ENCODE measurements at places on chromosomes 13 and 19.

DNA sequence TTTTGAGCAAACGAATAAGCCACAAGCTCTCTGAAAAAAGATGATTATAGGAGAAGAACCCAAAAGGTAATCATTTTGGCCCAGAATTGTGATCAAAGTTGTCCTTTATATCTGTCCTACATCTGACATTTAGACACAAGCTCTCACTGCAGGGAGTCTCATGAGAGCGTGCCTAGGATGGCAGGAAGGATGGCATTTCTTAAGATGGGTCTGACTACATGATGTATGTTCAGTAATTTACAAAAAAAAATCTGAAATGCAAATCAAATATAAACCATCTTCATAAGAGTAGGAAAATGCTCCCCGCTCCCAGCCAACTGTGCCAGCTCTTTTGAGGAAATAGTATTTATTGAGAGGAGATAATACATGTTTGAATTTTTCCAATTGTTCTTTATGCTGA, 81.0 kb upstream of the MBNL2 start:
- DNase-seq: no peak

- no peak for DNase-seq
Measured at GRCh38 chr19:33193865-33194362, at the start of gene LRP3. TSS of gene LRP3 (plus strand) at chr19:33194330. CDS start at chr19:33194786, 456 bp downstream.

DNA sequence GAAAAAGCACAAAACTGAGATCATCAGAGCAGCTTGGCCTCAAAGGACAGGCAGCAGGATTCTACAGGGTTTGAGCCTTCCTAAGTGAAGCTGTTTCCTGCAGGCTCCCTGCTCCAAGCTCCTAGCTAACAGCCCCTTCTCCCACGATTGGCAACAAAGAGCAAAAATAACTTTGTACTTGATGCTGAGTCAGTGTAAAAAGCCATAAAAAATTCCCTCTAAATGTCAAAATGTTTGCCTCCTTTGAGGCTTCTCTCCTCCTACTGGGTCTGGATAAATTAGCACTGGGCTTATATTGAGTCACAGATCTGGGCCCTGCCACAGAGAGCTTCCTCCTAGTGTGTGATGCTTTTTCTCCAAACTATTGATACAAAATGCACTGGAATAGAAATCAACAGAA, 153.3 kb downstream of the TNFRSF19 start:
- DNase-seq: no peak

GRCh38 chr13:92510416-92510815, 716.2 kb upstream of the GPC6 start:
- DNase-seq: no peak

DNA sequence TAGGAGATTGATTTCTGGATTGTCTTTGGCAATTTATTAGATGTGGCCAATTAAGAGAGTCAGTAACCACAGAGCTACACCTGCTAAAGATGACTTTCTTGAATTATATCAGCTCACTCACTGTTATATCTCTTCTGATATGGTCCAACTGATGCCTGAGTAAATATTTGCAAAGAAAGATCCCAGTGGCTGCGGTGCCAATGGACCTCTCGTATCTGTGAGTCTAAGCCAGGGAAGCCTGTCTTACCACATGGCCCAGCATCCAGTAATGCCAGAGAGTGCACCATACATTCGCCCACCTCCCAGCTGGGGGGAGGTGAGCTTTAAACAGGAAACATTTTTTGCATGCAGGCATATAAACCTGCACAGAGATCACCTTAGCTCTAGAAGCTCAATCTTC, 82.7 kb upstream of the SLC15A1 start:
- DNase-seq: no peak

DNA sequence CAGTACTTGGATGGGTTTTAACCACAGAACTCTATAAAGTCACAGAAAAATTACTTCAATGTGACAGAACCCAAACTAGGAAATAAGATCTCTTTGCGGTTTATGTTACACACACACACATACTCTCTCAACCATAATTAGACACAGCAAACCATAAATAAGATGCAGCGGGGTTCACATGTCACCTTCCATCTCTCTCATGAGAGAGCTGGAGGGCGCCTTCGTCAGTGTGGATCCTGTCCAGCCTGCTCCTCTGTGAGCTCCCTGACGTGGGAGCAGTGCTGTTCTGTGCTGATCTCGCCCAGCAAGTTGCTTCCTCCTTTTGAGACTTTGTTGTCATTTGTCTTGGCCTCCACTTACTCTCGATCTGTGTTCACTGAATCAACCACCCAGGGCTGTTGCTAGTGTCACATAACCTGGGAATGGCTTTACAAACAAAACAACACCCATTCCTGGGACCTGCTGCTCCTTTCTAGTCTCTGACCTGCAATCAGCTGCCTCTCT, 204.9 kb upstream of the KL start:
- DNase-seq: no peak

- no peak for DNase-seq
Measured at GRCh38 chr19:28943651-28944050, 269.3 kb downstream of the UQCRFS1 start.

- no peak for DNase-seq
Measured at GRCh38 chr13:97809576-97809975, 143.9 kb upstream of the IPO5 start.

DNA sequence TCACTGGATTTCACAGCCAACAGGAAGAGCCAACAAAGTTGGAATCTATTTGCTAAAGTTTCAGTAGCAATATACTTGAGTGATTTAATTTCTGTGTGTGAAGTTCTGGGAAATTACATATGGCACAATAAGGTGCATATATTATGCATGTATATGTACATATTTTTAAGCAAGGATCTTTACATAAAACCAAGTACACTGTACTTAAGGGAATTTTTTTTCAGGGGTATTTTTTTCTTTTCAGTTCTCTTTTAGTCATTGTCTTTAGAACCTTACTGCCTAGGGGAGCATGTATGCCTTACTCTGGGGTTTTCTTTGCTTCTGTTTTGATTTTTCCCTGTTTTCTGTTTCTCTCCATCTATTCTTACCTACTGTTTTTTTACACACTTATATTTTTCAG, 7.4 kb downstream of the RAP2A start:
- DNase-seq: no peak

DNA sequence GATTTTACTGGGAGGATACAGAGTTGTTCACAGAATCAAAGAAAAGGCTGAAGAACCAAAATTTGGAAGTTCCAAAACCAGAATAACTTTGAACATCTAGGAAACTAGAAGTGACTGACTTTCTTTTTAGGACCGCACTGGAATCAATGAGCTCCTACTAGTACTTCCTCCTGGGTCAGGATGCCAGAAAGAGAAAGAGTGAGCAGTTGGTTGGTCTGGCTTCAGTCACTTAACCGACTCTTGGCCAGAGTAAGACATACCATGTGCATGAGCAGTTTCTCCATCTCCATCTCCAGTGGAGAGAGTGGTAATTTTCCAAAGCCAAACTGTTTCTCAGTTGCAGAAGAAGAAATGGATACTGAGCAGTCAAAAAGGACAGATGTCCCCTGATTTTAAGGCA, 27.1 kb upstream of the MTUS2 start:
- no peak for DNase-seq

DNA sequence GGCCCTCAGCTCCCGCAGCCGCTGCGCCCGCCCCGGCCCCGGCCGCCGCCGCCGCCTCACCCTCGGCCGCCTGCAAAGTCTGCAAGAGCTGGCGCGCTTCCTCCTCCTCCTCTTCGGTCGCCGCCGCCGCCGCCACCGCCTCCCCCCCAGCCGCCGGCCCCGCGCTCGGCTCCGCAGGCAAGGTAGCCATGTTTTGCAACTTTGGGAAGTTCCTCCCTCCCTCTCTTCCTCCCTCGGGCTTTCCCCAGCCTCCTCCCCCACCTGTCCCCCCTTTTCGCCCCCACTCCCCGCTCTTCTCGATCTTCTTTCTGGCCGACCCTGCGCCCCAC, 433 bp downstream of the SIX5 start:
- no peak for DNase-seq

DNA sequence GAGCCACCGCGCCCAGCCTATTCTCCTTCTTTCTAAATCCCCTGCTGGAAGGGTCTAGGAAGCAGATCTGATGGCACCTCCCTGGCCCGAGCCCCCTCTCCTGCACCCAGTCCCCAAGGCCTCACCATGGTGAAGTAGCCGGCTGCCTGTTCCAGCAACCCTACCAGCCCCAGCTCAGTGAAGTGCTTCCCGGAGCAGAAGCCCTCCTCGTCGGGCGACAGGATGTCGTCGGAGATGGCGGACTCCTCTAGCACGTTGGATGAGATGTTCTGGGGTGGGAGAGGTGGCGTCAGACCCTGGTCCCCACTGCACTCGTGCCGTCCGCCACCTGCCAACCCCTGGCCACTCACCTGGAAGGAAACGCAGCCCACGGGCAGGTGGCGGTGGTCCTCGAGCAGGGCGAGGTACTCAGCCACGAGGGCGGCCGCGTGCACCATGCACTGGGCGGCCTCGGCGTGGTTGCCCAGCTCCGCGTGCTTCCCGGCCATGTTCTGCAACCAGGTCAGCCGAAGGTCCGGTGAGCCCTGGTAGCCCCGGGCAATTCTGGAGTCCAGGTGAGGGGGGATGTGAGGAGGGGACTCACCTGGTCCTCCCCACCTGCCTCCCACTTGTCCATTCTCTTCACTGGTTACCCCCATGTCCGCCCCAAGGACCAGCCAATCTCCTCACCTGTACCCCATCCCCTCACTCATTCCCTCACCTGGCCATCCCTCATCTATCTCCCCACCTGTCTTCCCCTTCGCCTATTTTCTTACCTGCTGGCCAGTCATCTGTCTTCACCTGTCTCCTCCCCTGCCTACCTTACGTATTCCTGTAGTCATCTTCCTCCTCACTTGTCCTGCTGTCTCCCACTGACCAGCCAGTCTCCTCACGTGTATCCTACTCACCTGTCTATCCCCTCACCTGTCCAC, 11.5 kb upstream of the KANK2 start:
- DNase-seq: no peak

DNA sequence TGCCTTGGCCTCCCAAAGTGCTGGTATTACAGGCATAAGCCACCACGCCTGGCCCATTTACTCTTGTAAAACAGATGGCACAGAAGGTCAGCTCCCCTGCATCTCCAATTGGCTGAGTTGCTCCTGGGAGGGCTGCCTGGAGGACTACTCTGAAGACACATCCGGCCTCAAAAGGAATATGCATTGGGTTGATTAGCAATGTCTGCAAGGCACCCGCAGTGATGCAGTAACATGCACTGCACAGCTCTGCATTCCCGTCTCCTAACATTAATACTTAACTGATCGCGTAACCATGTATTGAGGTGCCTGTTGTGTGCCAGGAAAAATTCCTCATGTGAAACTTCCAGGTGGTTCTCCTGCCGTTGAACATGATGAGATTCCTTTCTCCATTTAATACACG, 5.0 kb downstream of the ELAVL3 start:
- DNase-seq: no peak

GRCh38 chr13:99376924-99377323, 69.7 kb upstream of the GPR183 start:
- no peak for DNase-seq

DNA sequence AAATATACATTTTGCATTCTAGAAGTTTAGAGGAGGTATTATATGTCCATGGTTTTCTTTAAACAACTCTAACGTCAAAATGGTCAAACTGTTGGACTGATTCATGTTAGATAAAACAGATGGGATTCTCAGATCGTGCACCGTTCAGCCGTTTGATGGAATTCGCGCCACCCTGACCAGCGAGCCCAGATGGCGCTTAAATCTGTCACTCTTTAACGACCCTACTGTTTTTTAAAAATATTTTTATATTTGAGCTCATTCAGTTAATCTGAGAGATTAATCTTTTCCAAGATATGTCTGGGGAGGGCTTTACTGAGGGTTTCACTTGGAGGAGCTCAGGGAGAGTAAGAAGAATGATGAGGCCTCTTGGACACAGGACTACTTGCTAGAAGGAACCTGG, 164.4 kb downstream of the TM9SF2 start:
- no peak for DNase-seq

DNA sequence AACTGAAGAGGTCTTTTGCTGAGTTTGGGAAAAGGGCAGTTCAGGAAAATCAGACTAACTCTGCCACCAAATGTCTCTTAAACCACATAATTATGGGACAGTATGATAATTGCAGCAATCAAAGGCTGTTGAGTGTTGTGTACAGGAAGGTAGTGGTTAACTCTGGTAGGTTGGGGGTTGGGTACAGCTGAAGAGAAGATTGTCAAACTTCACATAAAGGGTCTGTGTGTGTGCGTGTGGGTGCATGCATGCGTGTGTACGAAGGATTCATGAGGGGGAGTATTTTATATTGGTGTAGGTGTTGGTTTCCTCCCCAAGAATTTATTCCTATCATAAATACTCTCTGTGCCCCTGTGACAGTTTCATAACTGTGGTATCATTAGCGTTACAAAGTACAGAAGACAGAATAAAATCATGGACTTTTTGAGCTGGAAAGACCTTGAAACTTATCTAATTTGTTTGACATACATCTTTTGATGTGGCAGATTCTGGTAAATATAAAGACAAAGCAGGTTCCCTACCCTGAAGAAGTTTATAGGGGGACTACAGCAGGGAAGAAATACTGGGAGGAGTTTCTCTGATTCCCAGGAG, 94.1 kb downstream of the PCCA start:
- no peak for DNase-seq

DNA sequence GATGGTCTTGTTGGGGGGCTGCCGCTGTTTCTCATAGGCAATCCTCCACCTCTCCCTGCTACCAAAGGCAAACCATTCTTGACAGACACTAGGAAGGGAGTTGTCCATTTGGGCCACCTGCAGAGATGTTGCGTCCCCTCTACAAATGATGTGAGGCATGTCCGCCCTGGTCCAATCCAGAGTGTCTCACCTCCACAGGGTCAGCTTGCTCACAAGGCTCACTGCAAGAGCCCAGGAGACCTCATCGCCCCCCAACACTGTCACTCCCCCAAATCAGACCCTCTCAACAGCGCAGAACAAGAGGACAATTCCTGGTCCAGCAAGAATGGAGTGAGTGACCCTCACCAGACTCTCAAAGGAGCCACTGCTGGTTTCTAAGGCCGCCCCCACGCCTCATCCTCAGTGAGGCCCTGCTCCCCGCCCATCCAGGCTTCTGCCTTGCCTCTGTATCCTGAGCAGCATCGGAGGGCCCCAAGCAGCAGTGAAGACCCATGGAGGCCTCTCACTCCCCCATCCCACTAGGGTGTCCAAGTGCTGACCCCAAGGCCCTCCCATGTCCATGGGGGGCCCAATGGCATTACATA, 6.5 kb downstream of the HNRNPL start:
- DNase-seq: no peak

GRCh38 chr13:33445024-33445423, 159.5 kb upstream of the STARD13 start:
- DNase-seq: no peak

GRCh38 chr19:19103167-19103566, 35.1 kb downstream of the TMEM161A start:
- DNase-seq: no peak

GRCh38 chr19:18062028-18062427, 24.7 kb downstream of the IL12RB1 start:
- no peak for DNase-seq

- DNase-seq: no peak
Measured at GRCh38 chr19:38213911-38214625, 10.0 kb downstream of the DPF1 start.

DNA sequence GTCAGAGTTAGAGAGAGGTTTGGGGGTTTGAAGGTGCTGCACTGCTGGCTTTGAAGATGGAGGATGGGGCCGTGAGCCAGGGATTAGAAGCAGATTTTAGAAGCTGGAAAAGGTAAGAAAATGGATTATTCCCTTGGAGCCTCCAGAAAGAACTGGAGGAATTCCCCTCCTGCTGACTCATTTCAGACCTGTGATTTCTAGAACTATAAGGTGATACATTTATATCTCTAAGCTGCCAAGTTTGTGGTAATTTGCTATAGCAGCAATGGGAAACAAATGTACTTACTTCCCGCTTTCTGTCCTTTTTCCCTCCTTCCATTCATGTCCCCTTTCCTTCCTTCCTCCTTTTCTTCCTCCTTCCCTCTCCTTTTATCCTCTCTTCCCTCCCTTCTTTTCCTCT, 78.5 kb upstream of the PCDH8 start:
- DNase-seq: no peak

GRCh38 chr19:46435009-46435408, 6.3 kb upstream of the PNMA8C start:
- DNase-seq: no peak
